D341Med (cell line): ENCODE measurements at places on chromosomes 3 and 15.

DNA sequence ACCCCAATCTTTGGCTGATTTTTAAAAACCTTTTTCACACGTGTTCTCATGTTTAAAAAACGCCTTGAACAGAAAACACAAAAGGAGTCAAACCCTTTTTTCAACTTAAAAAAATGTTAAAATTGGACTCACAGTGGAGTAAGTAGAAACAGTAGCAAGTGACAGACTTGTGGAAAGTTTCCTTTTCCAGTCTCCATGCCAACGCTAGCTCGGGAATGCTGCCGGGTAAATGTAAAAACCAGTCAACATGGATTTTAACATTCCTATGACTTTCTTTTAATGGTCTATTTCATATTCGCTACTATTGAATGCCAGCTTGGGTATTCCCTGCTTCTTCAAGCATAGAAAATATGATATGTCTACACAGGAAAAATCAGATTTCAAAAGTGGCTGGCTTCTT lies 1.6 kb upstream of the PROK2 start:
- DNase-seq = no peak

- no peak for DNase-seq
Observed at GRCh38 chr3:113174801-113175485, 36.4 kb upstream of the BOC start.

DNA sequence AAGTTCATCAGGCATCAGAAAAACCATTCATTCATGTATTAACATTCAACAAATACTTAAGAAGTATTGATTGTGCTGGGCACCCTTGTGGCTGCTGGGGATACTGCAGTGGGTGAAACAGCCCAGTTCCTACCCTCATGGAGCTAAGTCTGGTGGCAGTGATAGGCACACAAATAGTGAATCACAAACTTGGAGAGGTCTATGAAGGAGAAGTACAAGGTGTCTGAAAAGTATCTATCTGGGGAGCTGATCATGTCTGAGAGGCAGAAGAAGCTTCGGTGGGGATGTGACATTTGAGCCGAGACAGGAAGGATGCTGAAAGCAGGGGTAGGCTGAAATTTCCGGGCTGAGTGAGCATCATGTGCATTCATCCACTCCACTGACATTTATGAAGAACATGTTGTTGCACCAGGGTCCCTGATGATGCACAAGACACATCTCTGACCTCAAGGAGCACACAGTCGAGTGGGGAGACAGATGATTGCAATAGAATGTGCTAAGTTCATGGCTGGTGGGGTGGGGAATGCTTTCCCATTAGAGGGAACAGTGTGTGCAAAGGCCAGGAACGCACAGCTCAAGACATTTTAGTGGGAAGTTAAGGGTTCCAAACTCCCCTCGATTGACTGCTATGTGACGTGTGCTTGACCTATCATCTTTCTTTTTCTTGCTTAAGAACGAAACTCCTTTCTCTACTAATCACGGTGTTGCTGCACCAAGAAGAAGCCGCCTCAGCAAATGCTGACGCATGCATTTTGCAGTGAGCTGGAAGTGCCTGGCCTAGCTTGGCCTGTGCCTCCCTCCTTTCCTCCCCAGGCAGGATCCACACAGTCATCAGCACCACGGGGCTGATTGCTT lies 309.1 kb upstream of the ICE2 start:
- no peak for DNase-seq

GRCh38 chr3:126266291-126266840 lies 86.0 kb upstream of the ALDH1L1 start:
- DNase-seq = no peak

GRCh38 chr15:101382544-101382943 lies 87.5 kb upstream of the SNRPA1 start:
- DNase-seq = no peak

- DNase-seq = no peak
Observed at GRCh38 chr3:46325645-46326300, 28.1 kb upstream of the CCR2 start.

DNA sequence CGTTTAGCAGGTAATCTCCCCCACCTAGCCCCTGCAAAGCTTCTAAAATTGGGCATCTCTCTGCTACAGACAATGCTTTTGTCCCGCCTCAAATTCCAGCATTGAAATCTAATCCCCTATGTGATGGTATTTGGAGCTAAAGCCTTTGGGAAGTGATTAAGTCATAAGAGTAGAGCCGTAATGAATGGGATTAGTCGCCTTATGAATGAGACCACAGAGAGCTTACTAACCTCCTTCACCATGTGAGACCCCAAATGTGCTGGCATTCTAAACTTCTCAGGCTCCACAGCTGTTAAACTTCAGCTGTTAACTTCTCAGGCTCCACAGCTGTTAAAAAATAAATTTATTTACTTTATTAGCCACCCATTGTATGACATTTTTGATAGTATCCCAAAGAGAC lies 374.2 kb upstream of the BCHE start:
- peak; percentile 10 for DNase-seq

GRCh38 chr3:43950775-43951174 lies 260.0 kb downstream of the ABHD5 start:
- DNase-seq = no peak

- no peak for DNase-seq
Observed at GRCh38 chr15:65369651-65370050, 8.2 kb downstream of the IGDCC3 start.

GRCh38 chr3:149820183-149820582 lies 7.2 kb downstream of the RNF13 start:
- DNase-seq = no peak
